ENCODE measurements at places on chromosomes 3 and 15.

- no peak for DNase-seq
Measured at GRCh38 chr3:138220788-138221187, 33.7 kb downstream of the ARMC8 start.

DNA sequence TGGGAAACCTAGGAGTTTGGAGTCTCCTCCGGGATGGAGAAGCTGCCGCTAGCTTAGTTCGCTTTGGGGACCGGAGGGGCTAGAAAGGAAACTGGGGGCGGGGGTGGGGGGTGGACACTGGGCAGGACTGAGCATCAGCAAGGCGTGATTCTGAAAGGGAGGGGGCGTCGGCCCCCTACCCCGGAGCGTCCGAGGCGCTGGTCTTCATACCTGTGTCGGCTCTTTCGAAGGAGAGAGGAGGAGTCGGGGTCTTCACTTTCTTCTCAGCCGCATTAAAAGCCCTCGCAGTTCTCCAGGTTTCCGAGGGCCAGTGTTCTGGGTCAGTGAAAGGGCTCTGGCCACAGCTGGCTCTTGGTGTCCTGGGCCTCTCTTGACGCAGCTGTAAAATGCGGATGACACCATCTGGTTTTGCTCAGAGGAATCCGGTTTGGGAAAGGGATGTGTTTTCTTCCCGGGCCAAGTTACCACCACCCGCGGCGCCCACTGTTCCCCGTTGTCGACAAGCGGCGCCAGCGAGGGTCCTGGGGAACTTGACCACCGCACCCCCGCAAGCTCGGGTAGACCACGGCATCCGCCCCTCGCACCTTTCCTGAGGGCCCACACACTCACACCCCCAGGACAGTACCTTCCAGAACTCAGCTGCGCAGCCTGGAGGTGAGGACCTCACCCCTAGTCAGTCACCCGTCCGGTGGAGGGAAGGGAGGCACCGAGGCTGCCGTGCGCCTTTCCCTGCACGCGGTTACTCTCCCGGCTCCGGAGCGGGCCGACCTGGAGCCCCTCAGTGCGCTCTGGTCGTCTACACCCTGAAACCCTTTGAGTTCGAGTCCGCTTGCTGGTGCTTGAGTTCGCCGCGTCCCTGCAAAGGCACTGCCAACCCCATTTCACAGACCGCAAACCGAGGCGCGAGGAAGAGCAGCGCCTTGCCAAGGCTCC lies 660 bp downstream of the CCK start:
- DNase-seq = no peak

- no peak for DNase-seq
Measured at GRCh38 chr15:42367041-42367440, 7.7 kb downstream of the CAPN3 start.

DNA sequence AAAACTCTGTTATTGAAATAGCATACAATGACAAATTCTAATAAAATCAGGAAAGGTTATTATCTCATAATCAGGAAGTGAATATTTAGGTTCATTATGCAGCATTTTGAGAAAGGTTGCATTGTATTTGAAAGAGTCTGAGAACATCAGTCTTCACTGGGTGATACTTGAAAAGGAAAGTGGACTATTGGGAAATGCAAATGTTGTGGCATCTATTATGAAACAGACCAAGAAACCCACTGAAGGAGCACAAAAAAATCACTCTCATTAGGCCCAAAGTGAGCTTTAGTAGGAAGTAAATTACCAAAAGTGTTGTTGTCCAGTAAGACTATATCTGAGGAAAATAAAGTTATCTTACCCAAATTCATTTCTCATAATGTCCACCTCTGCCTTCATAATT lies 90.8 kb downstream of the ZPLD1 start:
- no peak for DNase-seq

DNA sequence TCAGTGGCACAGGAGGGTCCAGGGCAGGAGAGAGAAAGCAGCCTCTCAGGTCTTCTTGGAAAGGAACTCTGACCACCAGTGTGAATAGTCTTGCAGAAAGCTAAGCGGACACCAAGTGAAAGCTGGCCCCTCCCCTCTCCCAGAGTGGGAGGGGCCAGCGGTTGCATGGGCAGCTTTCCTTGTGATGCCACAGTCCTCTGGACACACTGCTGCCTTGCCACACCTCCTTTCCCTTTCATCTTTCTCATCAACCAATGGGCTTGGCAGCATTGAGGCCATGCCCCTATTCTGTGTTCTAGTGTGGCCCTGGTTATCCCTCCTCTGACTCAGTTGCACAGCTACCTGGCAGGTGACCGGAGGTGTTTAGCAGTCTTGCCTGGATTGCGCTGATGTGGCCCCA lies 49.7 kb upstream of the GOLGA6B start:
- no peak for DNase-seq

GRCh38 chr15:48796930-48797329 lies 13.9 kb downstream of the CEP152 start:
- DNase-seq = no peak

DNA sequence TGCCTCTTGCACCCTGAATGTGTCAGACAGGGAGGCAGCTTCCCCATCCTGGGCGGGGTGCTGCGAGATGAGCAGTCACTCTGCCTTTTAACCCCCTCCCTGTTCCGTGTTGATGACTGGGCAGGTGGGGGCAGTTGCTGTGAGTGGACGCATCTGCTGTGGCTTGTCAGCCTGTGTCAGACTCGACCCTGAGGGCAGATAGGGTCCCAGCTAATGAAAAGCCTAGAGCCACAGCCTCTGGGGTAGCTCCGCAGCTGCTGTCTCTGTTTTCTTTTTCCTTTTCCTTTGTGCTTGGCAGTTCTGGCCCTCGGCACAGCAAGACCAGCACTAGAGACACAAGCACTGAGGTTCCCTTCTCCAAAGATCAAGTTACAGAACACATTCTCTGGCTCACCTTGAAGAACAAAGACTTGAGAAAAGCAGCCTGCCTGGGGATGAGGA lies 43.0 kb upstream of the GLCE start:
- DNase-seq = no peak

GRCh38 chr3:147113293-147114044 lies 292.9 kb downstream of the ZIC4 start:
- no peak for DNase-seq

DNA sequence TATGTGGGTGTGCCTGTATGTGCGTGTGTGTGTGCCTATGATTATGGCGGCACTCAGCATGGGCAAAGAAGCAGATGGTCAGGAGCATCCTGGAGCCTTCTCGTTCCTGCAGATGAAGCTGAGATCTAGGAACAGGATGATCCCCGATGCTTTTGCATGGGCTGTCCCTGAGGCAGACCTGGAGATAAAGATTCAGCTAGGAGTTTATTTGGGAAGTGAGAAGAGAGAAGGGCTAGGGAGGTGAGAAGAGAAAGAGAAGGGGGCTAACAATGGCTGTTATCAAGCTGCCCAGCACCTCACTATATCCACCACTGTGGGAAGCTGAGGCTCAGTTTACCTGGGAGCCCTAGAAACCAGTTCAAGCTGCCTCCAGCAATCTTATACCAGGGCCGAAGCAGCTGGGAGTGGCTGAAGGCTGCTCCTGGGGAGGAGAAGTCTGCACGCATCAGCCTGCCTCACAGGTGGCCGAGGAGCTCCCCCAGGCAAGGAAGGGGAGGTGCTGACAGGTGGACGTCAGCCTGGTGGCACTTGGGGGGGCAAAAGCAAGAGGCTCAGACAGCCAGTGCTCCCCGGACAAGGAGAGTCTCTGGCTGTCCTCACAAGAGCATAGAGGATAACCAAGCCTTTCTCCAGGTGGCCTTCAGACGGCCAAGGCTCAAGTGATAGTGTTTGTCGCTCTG lies 94.0 kb upstream of the IQSEC1 start:
- no peak for DNase-seq

DNA sequence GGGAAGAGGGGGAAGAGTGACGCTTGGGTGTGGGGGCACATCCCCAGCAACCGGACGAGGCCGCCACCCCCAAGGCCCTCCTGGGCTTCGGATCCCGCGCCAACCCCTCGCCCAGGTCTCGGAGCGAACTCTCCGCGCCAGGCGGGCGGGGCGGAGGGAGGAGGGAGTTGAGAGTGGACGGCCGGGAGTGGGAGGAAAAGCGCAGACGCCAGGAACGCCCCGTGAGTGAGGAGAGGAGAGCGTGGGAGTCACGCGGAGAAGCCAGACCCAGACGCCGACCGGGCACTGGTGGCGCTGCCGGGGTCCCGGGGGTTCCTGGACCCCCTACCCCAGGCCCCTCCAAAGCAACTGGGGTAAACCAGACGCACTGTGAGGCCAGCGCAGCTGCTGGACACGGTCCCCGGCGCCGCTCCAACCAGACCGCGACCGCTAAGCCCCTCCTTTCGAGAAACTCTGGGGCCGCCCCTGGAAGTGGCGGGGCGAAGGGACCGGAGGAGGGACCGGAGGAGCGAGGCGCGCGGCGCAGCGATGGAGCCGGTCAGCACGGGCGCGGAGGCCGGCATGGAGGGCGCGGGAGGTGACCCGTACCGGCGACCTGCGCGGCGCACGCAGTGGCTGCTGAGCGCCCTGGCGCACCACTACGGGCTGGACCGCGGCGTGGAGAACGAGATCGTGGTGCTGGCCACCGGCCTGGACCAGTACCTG lies at the start of gene EFCC1:
Gene EFCC1, plus strand, starts transcription at position 204 of the 705 bp plus-strand sequence. Its CDS starts 325 bp downstream, at position 529.
- DNase-seq = no peak

- DNase-seq = no peak
Measured at GRCh38 chr3:67329358-67329757, 325.1 kb downstream of the SUCLG2 start.

- no peak for DNase-seq
Measured at GRCh38 chr3:178778589-178778988, 242.4 kb downstream of the KCNMB2 start.

DNA sequence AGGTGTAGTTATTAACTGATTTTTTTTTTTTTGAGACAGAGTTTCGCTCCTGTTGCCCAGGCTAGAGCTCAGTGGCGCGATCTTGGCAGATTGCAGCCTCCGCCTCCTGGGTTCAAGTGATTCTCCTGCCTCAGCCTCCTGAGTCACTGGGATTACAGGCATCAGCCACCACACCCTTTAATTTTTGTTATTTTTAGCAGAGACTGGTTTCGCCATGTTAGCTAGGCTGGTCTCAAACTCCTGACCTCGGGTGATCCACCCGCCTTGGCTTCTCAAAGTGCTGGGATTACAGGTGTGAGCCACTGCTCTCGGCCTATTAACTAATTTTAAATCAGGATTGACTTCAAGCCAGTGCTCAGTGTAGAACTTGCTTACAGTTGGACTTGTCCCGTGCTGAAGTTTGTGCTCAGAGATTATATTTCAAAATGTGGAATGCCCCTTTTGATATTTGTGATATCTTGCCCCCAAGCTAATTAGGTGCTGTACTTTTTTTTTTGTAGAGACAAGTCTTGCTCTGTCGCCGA lies 6.0 kb downstream of the SKIL start:
- DNase-seq = no peak

GRCh38 chr15:69957175-69957574 lies 140.5 kb downstream of the TLE3 start:
- no peak for DNase-seq

DNA sequence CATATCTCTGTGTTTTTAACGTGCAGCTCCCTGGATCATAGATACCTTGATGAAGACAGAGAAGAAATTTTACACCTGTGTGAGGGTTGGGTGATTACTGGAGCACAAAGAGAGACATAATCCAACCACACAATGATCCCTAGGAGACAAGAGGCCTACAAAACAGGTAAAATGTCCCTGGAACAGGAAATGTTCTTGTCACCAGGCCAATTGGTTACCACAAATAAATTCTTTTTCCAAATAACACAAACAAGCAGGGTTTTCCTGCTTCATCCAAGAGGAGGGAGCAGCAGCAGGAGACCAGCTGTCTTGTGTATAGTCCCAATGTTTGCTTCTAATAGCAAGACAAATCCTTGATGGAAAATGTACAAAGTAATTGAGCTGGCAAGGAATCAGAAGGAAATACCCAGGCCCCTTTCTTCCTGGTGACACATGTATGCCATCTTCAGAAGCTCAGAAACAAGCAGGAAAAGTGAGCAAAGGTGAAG lies 1.4 kb downstream of the MGLL start:
- no peak for DNase-seq

DNA sequence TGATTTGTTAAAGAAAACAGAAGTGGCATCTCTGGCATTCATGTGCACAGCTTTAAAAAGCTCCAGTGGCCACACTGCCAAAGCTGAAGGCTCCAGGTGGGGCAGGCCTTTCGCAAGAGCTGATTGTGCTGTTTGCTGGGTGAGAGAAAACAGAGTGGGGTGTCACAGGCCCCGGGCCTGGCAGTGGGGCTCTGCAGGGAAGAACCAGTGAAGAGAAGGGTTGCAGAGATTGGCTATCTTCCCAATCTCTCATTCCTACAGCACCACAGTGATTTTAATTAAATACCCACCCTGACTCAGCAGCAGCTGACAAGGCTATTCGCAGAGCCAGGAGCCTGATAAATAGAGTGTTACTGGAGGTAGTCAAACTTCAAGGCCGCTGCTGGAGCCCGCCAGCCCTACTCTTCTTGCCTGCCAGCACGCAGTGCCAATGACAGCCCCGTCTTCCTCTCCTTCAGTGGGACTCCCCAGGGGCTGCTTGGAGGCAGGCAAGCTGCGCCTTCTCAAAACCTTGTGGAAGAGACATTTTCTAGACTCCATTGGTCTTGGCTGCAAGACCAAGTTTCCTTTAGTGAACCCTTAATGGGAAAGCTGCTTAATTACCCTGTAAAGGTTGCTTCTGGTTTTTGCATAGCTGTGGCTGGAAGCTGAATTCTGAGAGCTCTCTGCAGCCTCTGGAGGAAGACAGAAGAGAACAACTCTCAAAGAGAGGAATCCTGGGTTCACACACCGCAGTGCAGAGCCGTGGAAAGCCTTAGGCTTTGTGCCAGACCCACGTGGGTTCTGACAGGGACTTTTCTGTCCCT lies 225.8 kb upstream of the SLCO3A1 start:
- DNase-seq = no peak

DNA sequence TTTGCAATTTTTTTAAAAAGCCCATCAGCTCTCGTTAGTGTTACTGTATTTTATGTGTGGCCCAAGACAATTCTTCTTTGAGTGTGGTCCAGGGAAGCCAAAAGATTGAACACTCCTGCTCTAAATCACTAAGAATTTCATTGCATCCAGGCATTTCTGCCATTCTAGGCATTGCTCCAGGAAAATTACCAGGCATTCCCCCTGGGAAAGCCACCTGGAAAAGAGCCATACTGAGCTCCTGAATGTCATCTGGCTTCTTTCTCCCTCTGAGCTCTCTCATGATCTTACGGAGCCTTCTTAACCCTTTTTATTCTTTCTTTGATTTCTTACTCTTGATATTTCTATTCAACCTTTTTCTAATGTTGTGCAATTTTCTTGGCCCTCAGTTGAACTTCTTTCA lies 202.2 kb downstream of the DOCK3 start:
- no peak for DNase-seq

DNA sequence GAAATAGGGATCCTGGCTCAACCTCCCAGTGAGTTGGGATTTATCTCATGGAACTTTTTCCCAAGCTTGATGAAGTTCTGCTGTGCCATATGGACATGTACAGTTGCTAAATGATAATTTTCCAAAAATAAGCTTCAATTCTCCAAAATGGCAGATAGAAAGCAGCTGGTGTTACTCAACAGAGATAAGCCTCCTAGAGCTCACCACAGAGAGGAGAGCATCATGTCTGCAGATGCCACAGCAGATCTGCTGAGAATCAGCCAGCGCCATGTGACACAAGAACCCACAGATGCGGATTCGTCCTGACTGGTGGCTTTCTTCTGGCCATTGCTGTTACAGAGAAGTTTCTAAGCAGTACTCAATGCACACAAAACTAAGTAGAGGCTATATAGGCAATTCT lies 50.6 kb downstream of the AGTR1 start:
- DNase-seq = no peak

GRCh38 chr15:77642793-77643430 lies 10.2 kb upstream of the LINGO1 start:
- no peak for DNase-seq

GRCh38 chr15:40217166-40217824 lies 21.6 kb upstream of the PAK6 start:
- no peak for DNase-seq

Measured in activated T-helper 1 cell treated with anti-CD3 and anti-CD28 coated beads, Interleukin-2, amount 50 U/mL, for 16 hours (primary cell).